Esophagus squamous epithelium (tissue), 5 donors: ENCODE measurements at places on chromosomes 2 and 18. TPM values are rescaled to one million over a fixed set of nuclear protein-coding genes. Genes with fewer than 3 reads are reported as not detected.

DNA sequence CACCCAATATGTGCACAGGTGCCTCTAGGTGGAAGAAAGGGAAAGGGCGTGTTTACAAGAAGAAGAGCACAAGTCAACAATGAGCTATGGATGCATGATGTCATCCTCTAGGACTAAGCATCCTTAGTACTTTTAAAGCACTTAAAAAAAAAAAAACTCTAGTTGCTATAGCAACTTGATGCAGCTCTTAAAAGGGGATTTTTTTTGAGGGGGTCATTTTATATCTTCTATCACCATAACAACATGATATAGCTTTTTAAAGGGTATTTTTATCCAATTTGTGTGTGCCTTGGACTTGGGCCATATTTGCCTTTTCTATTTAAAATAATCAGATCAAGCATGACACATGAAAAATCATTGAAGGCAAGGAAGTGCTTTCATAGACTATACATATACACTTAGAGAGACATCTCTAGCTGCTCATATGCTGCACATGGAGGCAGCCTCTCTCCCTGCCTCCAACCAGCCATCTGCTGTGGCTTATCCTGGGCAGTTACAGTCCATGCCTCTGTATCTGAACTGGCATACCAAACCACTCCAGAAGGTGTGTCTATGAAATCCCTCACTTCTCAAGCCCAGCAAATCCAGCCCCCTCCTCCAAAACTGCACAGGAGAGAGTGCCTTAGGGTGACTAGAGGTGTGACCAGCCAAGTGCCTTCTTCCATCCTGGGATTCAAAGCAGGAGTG lies 165.4 kb downstream of the MSH2 start:
- H3K4me3 ChIP-seq, result no peak overlapping the region
- H3K4me1 ChIP-seq, result peaks cover 32% of the 10 kb centered on the region
- H3K27me3 ChIP-seq, result peaks cover 93% of the 10 kb centered on the region
- no peak overlapping the region for H3K27ac ChIP-seq
- no peak for DNase-seq

The CFAP65 gene
- not detected for total RNA-seq

DNA sequence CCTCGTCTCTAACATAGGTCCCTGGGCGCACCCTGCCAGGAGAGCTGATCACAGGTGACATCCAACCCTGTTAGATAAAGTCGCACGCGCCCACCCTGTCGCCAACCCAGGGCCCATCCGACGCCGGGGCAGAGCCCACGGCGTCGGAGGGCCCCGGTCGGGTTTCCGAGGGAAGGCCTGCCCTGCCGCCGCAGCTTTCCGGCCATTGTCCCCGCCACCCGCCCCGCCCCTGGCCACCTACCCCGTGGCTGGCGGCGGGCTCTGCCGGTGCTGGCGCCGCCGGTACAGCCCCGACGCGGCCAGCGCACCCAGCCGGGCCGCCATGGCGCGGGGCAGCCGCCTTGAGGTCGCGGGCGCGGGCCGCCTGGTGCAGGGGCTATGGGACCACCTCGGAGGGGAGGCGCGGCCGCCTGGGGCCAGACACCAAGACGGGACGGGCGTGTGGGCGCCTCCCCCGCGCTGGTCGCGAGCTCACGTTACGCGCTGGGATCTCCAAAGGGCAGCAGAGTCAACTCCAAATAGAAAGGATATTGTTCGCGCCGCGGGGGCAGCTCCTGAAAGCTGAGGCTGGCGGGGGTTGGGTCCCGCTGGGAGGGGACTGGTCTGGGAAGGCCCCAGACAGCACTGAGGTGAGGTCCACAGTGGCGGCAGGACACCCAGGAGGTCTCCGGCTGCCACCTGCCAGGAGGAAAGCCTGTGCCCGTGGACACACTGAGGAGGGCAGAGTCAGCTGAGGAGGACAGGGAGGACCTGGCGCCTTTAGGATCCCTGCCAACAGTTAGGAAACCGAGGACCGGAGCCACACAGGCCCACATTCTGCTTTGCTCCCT lies 11.1 kb downstream of the LIMS2 start:
- DNase-seq, result no peak
- no peaks in the 10 kb centered on the region for H3K27me3 ChIP-seq
- no peaks in the 10 kb centered on the region for H3K36me3 ChIP-seq
- H3K4me3 ChIP-seq, result peak overlapping the region; percentile 25
- H3K4me1 ChIP-seq, result peaks cover 44% of the 10 kb centered on the region

The ABCG5 gene
- not detected for total RNA-seq

- no peak for DNase-seq
- H3K4me3 ChIP-seq, result no peak overlapping the region
- H3K4me1 ChIP-seq, result no peaks in the 10 kb centered on the region
- H3K27ac ChIP-seq, result no peak overlapping the region
Measured at GRCh38 chr2:48927355-48927754, 171.8 kb upstream of the LHCGR start.

The SCN1A gene
- not detected for total RNA-seq

DNA sequence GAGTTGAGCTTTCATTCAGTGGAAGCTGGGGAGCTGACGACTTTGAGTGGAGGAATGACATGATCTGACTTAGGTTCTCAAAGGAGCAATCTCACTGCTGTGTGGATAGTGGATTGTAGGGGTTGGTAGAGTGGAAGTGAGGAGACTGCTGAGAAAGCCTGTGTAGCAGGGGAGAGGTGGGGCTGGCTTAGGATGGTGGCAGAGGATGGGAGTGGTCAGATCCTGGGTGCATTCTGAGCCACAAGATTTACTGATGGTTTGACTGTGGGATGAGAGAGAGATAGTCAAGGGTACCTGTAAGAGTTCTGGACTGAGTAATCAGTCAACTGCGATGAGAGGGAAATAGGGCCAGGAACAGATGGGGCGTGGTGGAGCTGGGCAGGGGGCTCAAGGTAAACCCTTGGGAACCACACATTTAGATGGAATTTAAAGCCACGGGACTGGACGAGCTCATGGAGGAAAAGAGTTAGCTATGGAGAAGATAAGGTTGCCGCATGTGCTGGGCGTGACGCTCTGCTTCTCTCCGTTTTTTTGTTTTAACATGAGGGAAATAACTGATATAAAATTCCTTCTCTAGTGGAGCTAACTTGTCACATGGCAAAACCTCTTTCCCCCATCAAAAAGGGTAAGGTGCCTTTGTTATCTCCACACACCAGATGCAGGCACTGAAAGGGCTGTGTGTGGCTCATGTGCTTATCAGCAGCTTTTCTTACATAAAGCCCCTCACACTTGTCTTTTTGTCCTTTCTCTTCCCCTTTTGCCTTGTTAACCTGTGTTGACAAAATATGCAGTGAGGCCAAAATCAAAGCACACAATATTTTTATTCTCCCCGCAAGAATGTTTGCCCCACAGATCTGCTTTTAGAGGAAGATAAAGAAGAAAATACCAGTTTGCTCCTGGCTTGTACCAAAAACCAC lies 379.8 kb downstream of the TSN start:
- no peak overlapping the region for H3K27ac ChIP-seq
- no peaks in the 10 kb centered on the region for H3K27me3 ChIP-seq
- no peak overlapping the region for H3K4me3 ChIP-seq
- no peaks in the 10 kb centered on the region for H3K36me3 ChIP-seq
- no peaks in the 10 kb centered on the region for H3K4me1 ChIP-seq
- no peak for DNase-seq

DNA sequence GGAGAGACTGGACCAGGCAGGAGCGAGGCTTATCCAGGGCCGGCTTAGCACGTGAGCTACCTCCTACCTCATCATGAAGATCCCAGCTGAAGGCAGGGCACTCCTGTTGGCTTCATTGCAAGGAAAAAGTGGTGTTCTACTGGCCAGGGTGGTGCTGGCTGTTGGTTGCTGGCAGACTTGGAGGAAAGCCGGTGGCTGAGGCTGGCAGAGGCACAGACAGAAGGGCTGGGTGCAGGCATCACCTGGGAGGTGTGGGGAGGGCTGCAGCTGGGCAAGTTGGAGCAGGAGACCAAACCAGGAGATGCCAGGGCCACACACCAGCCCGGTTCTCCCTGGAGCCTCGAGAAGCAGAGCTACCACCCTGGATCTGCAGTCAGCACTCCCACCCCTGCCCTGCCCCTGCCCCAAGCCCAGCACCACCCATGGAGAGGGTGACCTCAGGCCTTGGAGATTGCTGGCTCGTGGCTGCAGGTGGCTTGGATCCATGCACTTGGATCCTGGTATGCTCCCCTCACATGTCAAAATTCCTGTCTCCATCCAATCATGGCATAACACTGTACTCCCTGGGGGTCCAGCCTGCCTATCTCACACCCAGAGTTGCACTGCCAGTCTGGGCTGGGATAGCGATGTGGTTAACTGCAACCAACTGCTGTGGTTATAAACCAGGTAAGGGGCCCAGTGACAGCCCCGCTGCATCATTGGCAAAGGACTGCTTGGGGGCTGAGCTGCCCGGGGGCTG lies 49.7 kb downstream of the GLI2 start:
- no peak overlapping the region for H3K4me3 ChIP-seq
- no peaks in the 10 kb centered on the region for H3K36me3 ChIP-seq
- no peaks in the 10 kb centered on the region for H3K27me3 ChIP-seq
- DNase-seq, result no peak
- peak overlapping the region; percentile 21 for H3K27ac ChIP-seq

GRCh38 chr2:121150126-121150525 lies 134.9 kb downstream of the TFCP2L1 start:
- H3K27ac ChIP-seq, result no peak overlapping the region
- no peak for DNase-seq
- peaks cover 13% of the 10 kb centered on the region for H3K4me1 ChIP-seq
- no peaks in the 10 kb centered on the region for H3K36me3 ChIP-seq

DNA sequence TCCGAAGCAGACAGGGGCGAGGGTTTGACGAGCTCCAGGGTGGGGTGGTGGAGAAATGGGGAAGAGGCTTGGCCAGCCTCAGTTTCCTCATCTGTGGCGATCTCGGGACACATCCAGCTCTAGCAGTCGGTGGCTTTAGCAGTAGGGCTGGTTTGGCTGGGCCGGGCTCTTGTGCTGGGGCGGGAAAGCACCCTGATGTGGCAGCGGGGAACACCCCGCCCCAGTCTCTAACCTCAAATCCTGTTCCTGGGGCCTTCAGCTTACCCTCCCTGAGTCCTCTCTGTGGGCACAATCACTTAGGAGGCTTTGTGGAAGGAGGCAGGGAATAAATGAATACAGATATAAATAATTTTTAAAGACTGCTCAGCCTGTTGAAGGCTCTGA lies 26.5 kb upstream of the MCFD2 start:
- H3K4me1 ChIP-seq, result peaks cover 48% of the 10 kb centered on the region
- no peaks in the 10 kb centered on the region for H3K27me3 ChIP-seq
- no peaks in the 10 kb centered on the region for H3K36me3 ChIP-seq
- H3K27ac ChIP-seq, result peak overlapping the region; percentile 97

DNA sequence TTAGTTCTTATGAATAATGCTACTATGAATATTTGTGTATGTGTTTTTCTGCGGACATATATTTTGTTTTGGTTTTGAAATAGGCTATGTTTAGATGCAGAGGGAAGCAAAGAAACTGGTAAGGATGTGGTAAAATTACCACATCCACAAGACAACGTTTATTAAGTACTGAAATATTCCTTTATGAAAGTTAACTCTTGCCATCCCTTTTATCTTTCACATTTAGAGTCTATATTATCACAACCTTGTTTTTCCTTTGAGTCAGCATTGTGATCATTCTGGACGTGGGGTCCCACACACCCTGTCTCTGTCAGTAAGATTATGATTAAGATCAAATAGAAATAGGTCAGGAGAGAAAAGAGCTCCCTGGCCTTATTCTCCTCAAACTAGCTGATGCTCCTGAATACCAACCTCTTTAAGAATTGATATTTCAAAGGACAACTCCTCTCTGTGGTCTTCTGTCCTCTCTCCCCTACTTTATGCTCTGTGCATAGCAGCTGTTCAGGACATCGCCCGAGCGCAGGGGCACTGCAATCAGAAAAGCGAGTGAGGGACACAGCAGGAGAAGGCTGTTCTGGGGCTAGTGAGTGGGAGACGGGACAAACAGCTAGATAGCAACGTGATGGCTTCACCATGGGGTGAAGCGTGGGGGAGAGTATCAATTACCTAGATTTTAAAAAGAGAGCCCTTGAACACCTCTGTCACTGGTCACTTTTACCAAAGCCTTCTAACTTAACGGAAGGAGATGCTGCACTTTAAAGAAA lies 12.2 kb downstream of the METAP1D start:
- DNase-seq, result no peak
- no peaks in the 10 kb centered on the region for H3K4me1 ChIP-seq
- H3K36me3 ChIP-seq, result no peaks in the 10 kb centered on the region
- H3K4me3 ChIP-seq, result no peak overlapping the region
- no peaks in the 10 kb centered on the region for H3K27me3 ChIP-seq

The CHRNG gene
- not detected for total RNA-seq

DNA sequence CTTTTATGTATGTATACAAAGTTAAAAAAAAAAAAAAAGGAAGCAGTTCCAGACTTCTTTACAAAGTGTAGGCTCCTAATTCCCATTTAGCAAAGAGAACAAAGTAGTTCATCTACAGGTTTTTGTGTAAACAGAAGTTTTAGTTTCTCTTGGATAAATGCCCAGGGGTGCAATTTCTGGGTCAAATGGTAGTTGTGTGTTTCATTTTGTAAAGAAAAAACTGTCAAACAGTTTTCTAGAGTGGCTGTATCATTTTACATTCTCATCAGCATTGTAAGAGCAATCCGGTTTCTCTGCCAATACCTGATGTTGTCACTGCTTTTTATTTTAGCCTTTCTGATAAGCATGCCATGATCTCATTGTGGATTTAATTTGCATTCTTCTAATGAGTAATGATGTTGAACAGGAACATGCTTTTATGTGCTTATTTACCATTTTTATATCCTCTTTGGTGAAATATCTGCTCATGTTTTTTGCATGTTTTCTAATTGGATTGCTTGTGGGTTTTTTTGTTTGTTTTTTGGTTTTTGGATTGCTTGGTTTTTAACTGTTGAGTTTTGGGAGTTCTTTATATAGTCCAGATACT lies 16.6 kb upstream of the PSME4 start:
- H3K27me3 ChIP-seq, result no peaks in the 10 kb centered on the region
- no peak overlapping the region for H3K4me3 ChIP-seq
- peaks cover 4% of the 10 kb centered on the region for H3K4me1 ChIP-seq
- no peaks in the 10 kb centered on the region for H3K36me3 ChIP-seq

The SERPINB10 gene
- 0.26 TPM for total RNA-seq

The HRH4 gene
- total RNA-seq, result not detected

The CXCR4 gene
- total RNA-seq, result 13.4 TPM

- H3K27me3 ChIP-seq, result no peaks in the 10 kb centered on the region
- H3K27ac ChIP-seq, result no peak overlapping the region
- H3K4me1 ChIP-seq, result peaks cover 9% of the 10 kb centered on the region
- H3K36me3 ChIP-seq, result peaks cover 77% of the 10 kb centered on the region
- no peak for DNase-seq
Measured at GRCh38 chr2:164717000-164717803, 95.9 kb upstream of the GRB14 start.

The FAM124B gene
- 0.38 TPM for total RNA-seq

The EIF4E2 gene
- 34.7 TPM for total RNA-seq

The FBXO15 gene
- 0.13 TPM for total RNA-seq

DNA sequence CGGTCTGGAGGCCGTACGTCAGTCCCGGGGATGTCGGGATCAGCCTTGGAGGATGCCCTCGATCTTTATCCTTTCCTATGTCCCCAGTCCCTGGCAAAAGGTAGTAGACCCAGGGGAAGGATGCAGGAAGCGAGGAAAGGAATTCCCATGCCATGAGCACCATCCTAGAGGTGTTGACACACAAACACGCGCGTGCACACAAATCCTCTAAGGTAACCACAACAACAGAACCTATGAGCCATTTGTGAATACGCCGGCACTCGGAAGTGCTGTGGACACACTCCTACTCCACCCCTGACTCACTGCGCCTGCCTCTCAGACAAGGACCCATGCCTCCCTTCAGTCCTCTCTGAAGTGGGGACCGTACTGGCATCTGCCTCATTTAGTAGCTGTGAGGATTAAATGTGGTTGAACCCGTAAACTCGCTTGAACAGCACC lies 11.3 kb upstream of the MLPH start:
- no peak for DNase-seq
- no peaks in the 10 kb centered on the region for H3K36me3 ChIP-seq
- H3K27me3 ChIP-seq, result no peaks in the 10 kb centered on the region
- peak overlapping the region; percentile 63 for H3K4me3 ChIP-seq
